Peyer's patch (tissue), 4 donors: ENCODE measurements at places on chromosomes 13 and 19. TPM values are rescaled to one million over a fixed set of nuclear protein-coding genes. Genes with fewer than 3 reads are reported as not detected.

- H3K4me3 ChIP-seq = no peak overlapping the region
- H3K4me1 ChIP-seq = peaks cover 3% of the 10 kb centered on the region
- no peak overlapping the region for H3K27ac ChIP-seq
- no peaks in the 10 kb centered on the region for H3K27me3 ChIP-seq
- H3K36me3 ChIP-seq = no peaks in the 10 kb centered on the region
These were observed 10.7 kb upstream of the CEACAM3 start for GRCh38 chr19:41785653-41786052.

ZNF460 gene
- 56.4 TPM for total RNA-seq

DNA sequence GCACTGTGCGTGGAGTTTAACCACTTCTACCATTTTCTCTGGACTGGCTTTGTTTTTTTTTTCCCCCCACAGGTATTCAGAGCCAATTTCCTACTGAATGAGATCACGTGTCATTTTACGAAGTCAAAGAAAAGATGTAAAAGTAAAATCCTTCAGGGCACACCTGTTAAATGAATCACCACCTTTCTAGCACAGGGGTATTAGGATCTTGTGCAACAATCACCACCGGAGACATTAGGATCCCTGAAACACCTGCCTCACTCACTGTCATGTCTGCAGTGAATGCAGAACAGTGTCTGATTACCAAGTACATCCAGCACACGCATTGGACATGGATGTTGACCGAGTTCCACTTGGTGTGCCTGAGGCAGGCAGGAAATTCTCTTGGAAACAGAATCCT, 17.2 kb downstream of the BRD4 start:
- no peak for DNase-seq
- no peaks in the 10 kb centered on the region for H3K27me3 ChIP-seq
- no peaks in the 10 kb centered on the region for H3K36me3 ChIP-seq

CD79A gene
- total RNA-seq = 3.8 TPM

DNA sequence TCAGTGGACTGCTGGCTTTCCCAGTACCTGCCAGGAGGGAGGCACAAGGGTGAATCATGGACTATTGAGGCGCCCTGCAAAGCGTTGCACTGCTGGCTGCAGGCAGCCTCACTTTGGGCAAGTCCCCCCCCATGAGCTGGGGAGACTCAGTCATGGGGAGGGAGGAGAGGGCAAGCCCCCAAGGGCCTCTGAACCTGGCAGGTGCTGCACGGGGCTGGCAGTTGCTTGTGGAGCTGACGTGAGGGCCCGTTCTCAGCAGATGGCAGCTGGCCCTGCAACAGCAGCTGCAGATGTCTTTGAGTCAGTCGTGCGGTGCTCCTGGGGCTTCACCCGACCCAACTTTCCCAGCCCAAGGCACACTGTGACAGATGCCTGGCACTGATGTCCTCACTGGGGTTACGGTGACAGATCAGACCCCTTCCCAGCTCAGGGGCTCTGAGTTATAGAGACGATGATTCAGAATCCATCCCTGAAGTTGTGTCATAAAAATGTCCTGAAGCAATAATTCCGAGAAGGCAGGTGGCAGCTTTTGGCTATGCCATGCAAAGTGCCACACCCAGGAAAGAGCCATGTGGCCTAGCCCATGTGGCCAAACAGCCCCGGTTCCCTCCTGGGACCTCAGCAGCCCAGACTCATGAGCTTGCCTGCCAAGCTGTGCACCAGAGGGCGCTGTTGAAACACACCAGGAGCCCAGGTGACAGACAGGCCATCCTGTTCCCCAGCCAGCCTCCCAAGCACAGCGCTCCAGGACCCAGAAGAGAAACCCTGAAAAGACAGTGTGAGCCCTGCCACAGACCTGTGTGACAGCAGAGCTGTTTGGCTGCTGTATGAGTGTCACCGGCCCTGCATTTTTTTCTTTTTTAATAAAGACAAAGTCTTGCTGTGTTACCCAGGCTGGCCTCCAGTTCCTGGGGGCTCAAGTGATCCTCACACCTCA, 53.6 kb upstream of the LDLR start:
- peak; percentile 94 for DNase-seq
- H3K4me3 ChIP-seq = no peak overlapping the region
- H3K27me3 ChIP-seq = no peaks in the 10 kb centered on the region
- no peaks in the 10 kb centered on the region for H3K36me3 ChIP-seq
- peaks cover 6% of the 10 kb centered on the region for H3K4me1 ChIP-seq

ZBTB45 gene
- 13.7 TPM for total RNA-seq

DNA sequence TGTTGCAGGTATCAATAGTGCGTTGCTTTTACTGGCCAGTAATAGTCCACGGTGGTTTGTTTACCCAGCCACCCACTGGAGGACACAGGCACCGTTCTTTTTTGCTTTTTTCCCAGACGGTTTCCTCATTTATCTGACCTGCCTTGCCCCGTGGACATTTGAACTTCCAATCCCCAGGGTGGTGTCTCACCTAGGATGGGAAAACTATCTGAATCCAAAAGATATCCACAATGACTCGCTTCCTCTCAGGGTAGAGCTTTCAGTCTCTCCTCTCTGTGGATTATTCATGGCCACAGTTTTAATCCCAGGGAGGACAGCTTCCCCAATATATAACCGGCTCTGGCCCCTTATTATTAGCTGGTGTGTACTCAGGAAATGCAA, 170.8 kb downstream of the FOXO1 start:
- DNase-seq = no peak
- H3K27ac ChIP-seq = no peak overlapping the region
- H3K4me3 ChIP-seq = no peak overlapping the region
- no peaks in the 10 kb centered on the region for H3K4me1 ChIP-seq

DNA sequence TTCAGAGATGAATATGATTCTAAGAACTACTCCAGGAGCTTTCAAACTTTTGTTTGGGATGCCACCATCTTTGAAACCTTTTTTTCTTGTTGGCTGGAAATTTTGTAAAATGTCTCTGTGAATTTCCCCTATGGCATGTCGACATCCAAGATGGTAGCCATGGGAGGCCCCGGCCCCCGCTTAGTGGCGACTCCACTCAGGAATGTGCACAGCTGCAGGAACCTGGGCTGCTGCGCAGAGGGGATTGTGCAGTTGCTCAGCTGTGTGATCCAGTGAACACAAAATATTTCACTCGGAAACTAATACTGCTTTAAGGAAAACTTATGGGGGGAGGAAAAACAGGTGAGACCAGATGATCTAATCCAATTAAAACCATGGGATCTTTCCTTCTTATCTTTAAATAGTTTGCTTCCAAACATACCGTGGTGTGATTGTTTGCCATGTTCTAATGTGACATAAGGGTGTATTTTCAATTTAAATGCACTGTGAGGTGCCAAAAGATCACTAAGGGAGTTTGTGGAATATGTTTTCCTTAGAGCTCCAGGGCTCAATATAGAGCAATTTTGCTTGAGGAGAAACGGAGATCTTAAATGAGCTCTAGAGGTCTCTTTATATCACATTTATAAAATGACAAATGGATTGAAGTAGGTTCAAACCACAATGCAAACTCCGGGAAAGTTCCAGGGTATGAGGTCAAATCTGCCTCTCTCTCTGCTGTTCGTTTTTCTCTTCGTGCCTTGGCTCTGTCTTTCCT, 497.7 kb downstream of the FGF9 start:
- no peaks in the 10 kb centered on the region for H3K36me3 ChIP-seq
- no peaks in the 10 kb centered on the region for H3K4me1 ChIP-seq
- DNase-seq = no peak
- no peaks in the 10 kb centered on the region for H3K27me3 ChIP-seq
- H3K27ac ChIP-seq = no peak overlapping the region

DNA sequence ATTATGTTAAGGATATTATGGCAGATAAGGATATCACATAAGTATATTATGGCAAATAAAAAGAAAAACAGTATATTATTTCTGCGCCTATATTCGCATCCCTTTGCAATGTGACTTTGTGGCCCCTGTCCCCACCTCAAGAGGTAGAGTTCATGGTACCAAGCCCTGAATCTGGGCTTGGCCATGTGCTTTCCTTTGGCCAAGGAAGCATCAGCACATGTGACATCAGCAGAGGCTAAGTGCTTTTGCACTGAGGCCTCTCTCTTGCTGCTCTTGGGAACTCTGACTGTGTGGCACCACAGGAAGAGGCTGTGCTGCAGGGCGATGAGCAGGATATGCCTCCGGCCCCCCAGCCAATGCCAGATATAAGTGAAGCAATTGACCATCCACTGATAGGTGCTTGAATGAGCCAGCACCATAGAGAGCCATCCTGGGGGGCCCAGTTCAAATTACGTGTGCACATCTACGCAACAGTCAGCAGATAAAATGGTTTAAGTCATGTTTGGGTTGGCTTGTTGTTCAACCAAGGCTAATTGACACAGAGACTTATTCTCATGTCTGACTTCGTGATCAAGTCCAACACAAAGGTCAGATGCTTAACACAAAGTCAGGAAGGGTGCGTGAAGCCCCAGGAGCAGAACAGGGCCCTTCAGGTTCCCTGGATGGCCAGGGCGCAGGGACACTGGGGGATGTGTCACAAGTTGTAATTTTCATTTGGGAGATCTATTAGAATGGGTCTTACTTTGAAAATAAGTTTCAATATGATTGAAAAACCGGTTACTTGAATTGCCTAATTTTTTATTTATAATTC, 173.3 kb downstream of the COL4A1 start:
- H3K36me3 ChIP-seq = no peaks in the 10 kb centered on the region
- no peaks in the 10 kb centered on the region for H3K27me3 ChIP-seq
- H3K4me1 ChIP-seq = peaks cover 15% of the 10 kb centered on the region
- DNase-seq = no peak
- H3K27ac ChIP-seq = no peak overlapping the region

GJA3 gene
- total RNA-seq = not detected
